ENCODE measurements at places on chromosomes 11 and 22.

DNA sequence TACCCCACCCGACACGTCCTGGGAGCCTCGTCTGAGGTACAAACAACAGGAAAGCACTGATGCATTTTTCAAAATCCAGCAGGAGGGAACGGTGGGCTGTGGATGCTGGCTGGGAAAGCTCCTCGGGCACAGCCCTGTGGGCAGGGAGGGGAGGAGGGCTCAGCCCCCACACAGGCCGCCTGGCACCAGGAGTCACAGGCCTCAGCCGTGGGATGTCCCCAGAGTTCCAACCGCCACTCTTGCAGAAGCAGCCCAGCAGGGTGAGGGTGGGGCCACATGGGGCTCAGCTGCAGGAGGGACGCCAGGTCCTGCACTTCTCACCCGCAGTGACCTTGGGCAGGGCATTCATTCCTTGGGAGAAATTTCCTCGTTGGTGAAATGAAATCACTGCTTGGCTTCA is 274.6 kb downstream of the BRD1 start:
- no peak for DNase-seq

- DNase-seq: no peak
Measured at GRCh38 chr11:1878137-1879031, 13.3 kb downstream of the PRR33 start.

DNA sequence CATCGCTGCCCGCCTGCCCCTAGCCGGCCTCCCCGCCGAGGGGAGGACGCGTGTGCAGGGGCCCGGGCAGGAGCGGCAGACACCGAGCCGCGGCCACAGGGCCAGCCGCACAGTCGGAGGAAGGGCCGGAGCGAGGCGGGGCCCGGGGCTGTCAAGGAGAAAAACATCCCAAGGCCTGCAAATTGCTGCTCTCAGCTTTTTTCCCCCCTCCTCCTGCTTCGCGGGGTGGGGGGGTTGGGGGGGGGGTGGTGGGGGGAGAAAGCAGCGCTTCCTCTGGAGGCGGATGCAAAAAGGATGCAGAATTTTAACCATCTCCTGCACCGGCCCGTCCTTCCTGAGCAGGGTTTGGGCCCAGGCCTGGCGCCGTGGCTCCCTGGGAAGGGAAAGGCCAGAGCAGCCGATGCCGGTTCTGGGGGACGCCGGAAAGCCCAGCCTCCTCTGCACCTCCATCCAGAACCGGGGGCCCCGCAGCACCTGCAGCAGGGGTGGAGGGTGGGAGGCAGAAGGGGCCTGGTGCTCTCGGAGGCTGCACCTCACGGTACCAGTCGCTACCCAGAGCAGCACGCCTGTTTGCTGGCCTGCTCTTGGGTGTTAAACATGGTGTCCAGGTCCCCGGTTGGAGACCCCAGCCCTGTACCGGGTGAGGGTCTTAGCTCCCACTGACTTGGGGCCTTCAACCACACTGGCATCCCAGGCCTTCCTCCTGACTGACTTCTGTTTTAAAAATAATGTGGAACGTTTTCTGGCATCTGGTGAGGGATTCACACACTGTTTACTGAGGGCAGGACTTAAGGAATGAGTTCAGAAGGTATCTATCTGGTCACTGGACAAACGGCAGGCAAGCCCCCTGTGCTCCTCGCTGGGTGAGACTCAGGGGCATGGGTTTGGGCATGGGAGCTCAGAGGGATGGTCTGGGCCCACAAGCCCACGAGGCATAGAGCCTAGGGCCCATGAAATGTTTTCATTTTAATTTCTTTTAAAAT is 77.4 kb upstream of the WNT7B start:
- DNase-seq: peak; percentile 83

DNA sequence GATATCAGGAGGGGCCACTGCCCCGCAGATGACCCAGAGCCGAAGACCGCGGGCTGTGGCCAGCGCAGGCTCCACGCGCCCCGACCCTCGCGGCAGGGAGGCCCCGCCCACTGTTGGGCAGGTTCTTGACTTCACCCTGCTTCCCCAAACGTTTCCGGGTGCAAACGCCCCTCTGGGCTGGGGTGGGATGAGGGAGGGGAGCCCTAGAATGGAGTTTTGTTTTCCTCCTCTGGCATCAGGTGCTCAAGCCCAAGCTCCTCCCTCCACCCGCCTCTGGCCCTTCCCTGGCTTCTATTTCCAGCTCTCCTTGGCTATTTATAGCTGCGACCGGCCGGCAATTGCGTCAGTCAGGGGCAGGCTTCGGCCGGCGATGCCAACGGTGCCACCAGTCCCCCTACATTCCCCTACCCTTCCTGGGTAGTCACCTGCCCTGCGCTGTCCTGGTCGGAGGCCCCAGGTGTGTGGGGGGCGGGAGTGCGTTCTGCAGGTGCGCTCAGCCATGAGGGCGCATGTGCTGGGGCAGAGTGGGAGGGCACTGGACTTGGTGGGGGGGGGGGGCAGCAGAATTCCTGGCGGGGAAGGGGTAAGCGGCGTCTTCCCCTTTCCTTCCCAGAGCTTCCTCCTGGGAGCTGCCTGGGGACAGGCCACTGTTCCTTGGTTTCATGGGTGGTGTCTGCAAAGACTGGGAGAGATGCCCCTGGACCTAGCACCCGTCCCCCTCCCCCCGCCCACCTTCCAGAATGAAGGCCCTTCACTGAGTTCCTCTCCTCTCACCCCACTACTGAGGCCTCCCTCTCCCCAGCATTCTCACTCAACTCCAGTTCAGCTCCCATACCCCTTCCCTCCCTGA is 23.6 kb downstream of the DUSP8 start:
- peak; percentile 40 for DNase-seq
